ENCODE measurements at places on chromosomes 5 and 9.
A peak's percentile ranks its signal among the peaks of the same experiment; 100 is the strongest.

- no peak for DNase-seq
These were observed 10.8 kb downstream of the CDC37L1 start for GRCh38 chr9:4690144-4690543.

GRCh38 chr5:10457682-10458574, 16.2 kb downstream of the ROPN1L start:
- no peak for DNase-seq

DNA sequence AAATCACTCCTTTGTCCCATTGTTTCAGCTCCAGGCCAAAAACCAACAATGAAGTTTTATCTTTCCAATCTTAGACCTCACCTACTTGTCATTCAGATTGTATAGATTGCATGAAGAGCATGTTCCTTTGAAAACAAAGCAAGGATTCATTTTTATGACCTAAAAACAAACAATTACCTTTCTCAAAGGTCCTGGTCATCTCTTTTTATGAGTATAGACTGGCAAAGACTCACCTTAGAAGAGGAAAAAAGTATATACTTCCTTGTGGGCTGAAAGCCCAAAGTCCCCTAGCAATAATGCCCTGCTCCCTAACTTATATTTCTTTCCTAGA, 28.4 kb upstream of the TLE1 start:
- no peak for DNase-seq

DNA sequence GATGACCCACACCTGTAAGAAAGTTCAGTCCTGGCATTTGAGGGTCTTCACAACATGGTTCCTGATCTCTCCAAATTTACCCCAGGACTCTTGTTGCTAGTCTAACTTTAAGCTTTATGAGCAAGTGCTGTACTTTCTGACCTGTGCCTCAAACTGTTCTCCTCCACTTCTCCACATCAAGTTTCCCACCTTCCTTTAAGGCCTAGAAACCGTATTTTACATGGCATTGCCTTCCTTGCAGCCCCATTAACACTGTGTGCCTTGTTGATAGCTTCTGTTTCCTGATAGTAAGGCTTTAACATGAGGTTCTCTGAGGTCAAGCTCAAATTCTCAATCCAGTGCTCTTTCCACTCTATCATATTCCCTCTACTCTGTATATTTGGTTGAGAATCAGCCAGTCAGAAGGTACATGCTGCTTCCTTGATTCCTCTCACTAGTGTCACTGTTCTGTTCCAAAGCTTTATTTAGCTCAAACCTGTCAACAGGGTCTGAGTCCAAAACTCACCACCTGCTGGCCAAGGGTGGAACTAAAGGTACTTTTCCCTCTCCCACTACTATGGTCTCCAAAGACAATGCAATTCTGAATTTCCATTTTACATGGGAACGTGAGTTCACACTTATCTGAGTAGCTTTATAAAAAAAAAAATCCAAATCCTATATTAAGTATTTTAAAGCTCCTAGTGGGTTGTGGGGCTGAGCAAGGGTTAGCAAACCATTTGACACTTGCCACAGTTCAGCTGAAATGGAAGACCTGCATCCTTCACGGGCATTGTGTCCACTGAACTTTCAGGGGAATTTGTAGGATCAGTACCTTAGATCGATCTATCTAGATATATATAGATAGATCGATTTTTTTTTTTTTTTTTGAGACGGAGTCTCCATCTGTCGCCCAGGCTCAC, 21.1 kb downstream of the VCP start:
- DNase-seq = peak; percentile 19

GRCh38 chr5:74543162-74543995, 97.1 kb downstream of the ENC1 start:
- DNase-seq = no peak

- DNase-seq = no peak
These were observed 17.9 kb upstream of the POC5 start for GRCh38 chr5:75734913-75735789.

GRCh38 chr9:112817860-112818203, 67.3 kb downstream of the SNX30 start:
- DNase-seq = no peak

DNA sequence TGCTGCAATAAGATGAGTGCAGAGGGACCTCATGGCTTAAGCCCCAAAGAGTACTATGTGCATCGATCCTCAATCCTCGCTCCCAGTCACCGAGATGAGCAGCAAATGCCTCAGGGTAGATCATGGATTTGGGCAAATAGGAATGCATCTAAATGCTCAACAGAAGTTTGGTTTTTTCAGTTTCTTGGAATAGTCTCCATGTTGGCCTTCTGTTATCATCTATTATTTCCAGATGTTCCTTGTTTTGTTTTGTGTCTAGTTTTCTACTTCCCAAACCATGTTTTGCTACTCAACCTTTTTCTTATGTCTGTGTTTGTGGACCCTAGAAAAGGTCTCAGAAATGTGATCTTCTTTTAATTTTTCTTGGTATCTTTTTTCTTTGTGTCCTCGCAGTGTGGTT, 43.5 kb upstream of the RASGRF2 start:
- DNase-seq = no peak

DNA sequence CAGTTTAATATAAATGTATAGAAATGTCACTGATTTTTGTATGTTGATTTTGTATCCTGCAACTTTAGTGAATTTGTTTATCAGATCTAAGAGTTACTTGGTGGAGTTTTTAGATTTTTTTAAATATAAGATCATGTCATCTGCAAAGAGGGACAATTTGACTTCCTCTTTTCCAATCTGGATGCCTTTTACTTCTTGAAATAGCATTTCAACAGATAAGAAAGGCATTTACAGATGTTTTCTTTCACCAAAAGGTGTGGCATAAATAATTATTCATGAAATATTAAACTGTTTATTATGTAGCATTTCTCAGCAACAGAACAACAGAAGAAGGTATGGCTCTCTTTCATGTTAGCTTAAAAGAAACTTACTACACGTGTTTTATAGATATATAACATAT, 34.9 kb upstream of the NIPBL start:
- no peak for DNase-seq

DNA sequence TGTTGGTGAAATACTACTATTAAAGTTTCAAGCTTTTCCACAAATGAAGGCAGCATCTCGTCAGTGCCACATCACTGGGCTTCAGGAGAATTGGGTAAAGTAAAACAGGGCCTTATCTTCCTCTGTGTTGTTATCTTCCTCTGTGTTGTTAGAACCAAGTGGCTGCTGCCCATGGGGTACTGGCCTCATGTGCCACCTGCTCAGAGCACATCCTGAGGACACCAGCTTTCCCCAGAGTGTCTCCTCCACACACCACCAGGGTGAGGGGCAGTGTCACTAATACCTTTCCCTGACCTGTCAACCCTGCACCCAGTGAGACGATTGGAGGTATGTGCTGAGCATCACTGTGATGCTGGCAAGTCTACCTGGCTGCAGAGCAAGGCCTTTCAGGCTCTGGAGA, 499.9 kb downstream of the SEMA5A start:
- DNase-seq = no peak

GRCh38 chr5:59579101-59579823, 314.3 kb downstream of the PDE4D start:
- DNase-seq = no peak

GRCh38 chr9:93898026-93898425, 57.1 kb downstream of the BARX1 start:
- DNase-seq = no peak

DNA sequence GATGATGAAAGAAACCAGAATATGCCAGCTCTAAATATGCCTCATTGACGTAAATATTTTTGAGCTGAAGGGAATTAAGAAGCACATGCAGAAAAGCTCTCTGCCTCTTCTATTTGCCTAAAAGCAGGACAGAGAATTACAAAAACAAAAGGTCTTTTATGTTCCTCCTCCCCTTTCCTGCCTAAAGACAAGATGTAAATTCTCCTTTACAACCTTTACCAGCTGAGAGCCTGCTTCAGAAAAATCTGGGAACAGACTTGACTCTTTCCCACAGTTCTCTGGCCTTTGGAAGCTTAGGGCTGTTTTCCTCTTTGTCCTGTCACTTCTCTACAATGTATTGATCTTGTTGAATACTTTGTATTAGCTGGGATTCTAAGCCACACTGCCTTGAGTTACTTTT, 199.7 kb downstream of the TMC1 start:
- no peak for DNase-seq

GRCh38 chr5:865168-865521, 14.4 kb upstream of the ZDHHC11 start:
- no peak for DNase-seq

- DNase-seq = no peak
These were observed 188.6 kb downstream of the NR3C1 start for GRCh38 chr5:143214890-143215289.

GRCh38 chr9:12775679-12776512, 1.1 kb downstream of the LURAP1L start:
- DNase-seq = peak; percentile 66

GRCh38 chr5:179959641-179960040, 51.9 kb upstream of the TBC1D9B start:
- no peak for DNase-seq

Data from NCI-H1105 (cell line).